Vagina (tissue), 2 donors: ENCODE measurements at places on chromosomes 3 and 15. TPM values are rescaled to one million over a fixed set of nuclear protein-coding genes. Genes with fewer than 3 reads are reported as not detected.

DNA sequence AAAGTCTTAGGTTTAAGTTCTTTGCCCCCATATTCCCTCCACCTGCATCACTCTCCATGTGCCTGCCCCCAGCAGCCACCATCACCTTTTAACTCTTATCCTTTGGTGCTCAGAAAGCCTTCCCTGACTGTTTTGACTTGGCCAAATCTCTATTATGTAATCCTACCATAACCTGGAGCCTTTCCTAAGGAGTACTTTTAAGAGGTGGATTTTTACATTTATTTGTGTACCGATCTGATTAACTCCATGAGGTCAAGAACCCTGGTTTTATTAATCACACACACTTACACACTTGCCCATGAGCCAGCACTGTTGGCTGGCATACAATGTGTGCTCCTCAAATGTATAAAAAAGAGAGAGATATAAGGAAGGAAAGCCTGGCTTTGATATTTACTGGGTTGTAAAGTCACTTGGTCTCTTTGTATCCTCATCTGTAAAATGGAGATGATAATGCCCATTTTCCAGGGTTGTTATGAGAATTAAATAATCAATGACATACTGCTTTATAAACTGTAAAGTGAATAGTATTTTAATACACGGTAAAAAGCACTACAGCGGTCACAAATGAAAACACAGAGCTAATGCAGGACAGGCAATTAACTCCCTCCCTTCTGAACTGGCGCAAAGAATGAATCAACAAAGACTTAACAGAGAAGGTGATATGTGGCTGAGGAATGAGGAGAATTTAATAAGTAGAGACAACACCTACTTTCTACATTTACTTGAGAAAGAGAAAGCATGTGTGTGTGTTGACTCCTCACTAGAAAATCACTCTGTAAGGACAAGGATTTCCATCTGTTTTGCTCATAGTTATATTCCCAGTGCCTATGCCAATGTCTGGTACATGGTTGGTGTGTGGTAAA, 45.4 kb downstream of the ATP13A4 start:
- H3K36me3 ChIP-seq: no peaks in the 10 kb centered on the region
- no peaks in the 10 kb centered on the region for H3K4me1 ChIP-seq
- H3K4me3 ChIP-seq: no peak overlapping the region
- no peak for DNase-seq
- H3K27me3 ChIP-seq: no peaks in the 10 kb centered on the region

GRCh38 chr3:14699643-14700042, 24.7 kb downstream of the C3orf20 start:
- H3K27me3 ChIP-seq: no peaks in the 10 kb centered on the region
- no peaks in the 10 kb centered on the region for H3K4me1 ChIP-seq
- H3K27ac ChIP-seq: no peak overlapping the region
- H3K36me3 ChIP-seq: no peaks in the 10 kb centered on the region

GRCh38 chr15:101614001-101614585, 38.1 kb downstream of the TM2D3 start:
- no peak for DNase-seq
- H3K4me3 ChIP-seq: no peak overlapping the region
- peaks cover 21% of the 10 kb centered on the region for H3K4me1 ChIP-seq

The NMB gene
- 12.3 TPM for total RNA-seq

GRCh38 chr3:28268989-28269388, 27.6 kb downstream of the CMC1 start:
- no peak for DNase-seq
- no peak overlapping the region for H3K27ac ChIP-seq
- peaks cover 25% of the 10 kb centered on the region for H3K36me3 ChIP-seq
- H3K4me3 ChIP-seq: no peak overlapping the region

The ZPLD1 gene
- not detected for total RNA-seq

- no peaks in the 10 kb centered on the region for H3K36me3 ChIP-seq
- H3K27me3 ChIP-seq: no peaks in the 10 kb centered on the region
- H3K4me3 ChIP-seq: no peak overlapping the region
- no peaks in the 10 kb centered on the region for H3K4me1 ChIP-seq
Measured at GRCh38 chr3:100226712-100227429, 33.9 kb upstream of the TBC1D23 start.

- no peak overlapping the region for H3K4me3 ChIP-seq
- no peaks in the 10 kb centered on the region for H3K27me3 ChIP-seq
- no peaks in the 10 kb centered on the region for H3K36me3 ChIP-seq
- no peak overlapping the region for H3K27ac ChIP-seq
- DNase-seq: no peak
Measured at GRCh38 chr3:53137221-53137620, 7.0 kb upstream of the RFT1 start.

GRCh38 chr15:51575775-51576174, 46.8 kb downstream of the DMXL2 start:
- no peak overlapping the region for H3K4me3 ChIP-seq
- H3K27ac ChIP-seq: no peak overlapping the region
- no peak for DNase-seq
- H3K36me3 ChIP-seq: no peaks in the 10 kb centered on the region

GRCh38 chr3:143127801-143128200, 8.2 kb downstream of the CHST2 start:
- H3K27ac ChIP-seq: no peak overlapping the region
- no peaks in the 10 kb centered on the region for H3K36me3 ChIP-seq
- H3K4me1 ChIP-seq: no peaks in the 10 kb centered on the region
- peak; percentile 42 for DNase-seq
- H3K4me3 ChIP-seq: no peak overlapping the region

- H3K36me3 ChIP-seq: no peaks in the 10 kb centered on the region
- peaks cover 72% of the 10 kb centered on the region for H3K4me1 ChIP-seq
- no peaks in the 10 kb centered on the region for H3K27me3 ChIP-seq
- H3K4me3 ChIP-seq: peak overlapping the region; percentile 22
Measured at GRCh38 chr3:20043396-20043795, 3.1 kb downstream of the KAT2B start.

The CYP1A2 gene
- total RNA-seq: not detected

GRCh38 chr15:101451846-101452245, 37.7 kb downstream of the PCSK6 start:
- no peaks in the 10 kb centered on the region for H3K36me3 ChIP-seq
- H3K27me3 ChIP-seq: no peaks in the 10 kb centered on the region
- H3K4me1 ChIP-seq: peaks cover 22% of the 10 kb centered on the region
- no peak overlapping the region for H3K27ac ChIP-seq
- DNase-seq: no peak
- no peak overlapping the region for H3K4me3 ChIP-seq

The STAB1 gene
- total RNA-seq: 124 TPM

DNA sequence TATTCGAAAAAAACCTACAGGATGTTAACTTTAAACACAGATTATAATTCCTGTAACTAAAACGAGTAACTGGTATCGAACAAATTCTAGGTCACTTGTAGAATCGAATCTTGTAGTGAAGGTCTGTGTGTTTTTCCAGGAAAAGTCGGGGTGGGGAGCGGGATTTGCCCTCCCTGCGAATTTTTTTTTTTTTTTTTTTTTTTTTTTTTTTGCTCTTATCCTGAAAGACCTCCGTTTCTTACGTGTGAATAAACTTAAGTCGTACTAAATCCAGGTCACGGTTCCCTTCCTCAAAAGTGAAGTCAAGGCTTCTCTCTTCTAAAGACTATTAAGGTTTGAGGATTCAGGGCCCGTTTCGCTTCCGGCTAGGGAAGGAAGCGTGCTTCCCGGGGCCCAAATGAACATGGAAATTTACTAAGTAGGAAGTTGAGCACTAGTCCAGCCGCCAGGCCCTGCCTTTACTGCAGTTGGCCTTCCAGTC, 770 bp downstream of the TBC1D5 start:
- H3K27ac ChIP-seq: peak overlapping the region; percentile 95
- H3K27me3 ChIP-seq: no peaks in the 10 kb centered on the region
- no peaks in the 10 kb centered on the region for H3K36me3 ChIP-seq

The RASGRP1 gene
- 8.8 TPM for total RNA-seq
